Stimulated activated effector memory CD8-positive, alpha-beta T cell treated with anti-CD3 and anti-CD28 coated beads, Interleukin-12 subunit alpha, Interleukin-12 subunit beta, amount 100 ng/mL, for 72 hours (primary cell): ENCODE measurements at places on chromosomes 5 and 9.

DNA sequence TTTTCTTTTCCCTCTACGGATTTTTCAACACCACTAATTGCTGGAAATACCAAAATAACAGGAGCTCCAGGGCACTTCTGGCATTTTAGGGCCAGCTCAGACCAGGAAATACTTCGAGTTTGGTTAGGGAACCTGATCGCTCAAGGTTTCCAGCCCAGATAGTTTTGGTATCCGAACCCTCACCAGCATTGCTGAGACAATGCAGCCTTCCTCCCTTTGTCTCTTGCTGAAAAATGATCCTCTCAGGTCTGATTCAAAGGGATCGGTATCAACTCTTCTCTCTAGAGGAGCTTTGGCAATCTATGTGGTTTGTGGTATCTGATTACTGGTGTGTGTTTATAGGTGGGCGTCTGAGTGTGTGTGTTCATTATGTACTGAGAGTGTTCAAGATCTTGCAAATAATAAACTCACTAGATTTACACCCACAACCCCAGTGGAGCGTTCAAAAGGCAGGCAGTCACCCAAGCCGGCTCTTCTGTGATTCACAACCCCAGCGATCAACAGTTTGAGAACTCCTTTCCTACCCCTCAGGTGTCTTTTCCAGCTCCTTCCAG, 122.8 kb upstream of the EGFLAM start:
- DNase-seq = no peak

- no peak for DNase-seq
Observed at GRCh38 chr5:172775326-172776234, 4.6 kb upstream of the DUSP1 start.

GRCh38 chr5:132753135-132753987, 6.1 kb downstream of the CCNI2 start:
- no peak for DNase-seq

DNA sequence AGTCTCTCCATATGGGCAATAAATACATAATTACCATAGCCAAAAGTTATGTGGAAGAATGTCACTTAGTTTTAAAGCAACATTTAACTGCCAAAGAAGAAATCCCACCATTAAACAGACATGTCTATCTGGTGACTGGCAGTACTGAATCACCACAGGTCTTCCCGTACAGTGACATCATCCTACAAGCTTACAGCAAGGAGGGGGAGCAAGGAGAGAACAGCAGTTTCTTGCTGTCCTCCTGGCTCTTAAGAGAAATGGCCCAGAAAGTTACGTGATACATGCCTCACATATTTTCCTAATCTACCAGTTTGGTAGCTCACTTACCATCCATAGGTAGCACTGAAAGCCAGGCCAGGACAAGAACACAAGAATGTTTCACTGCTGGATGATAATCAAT, 671.0 kb downstream of the DMRTA1 start:
- no peak for DNase-seq

DNA sequence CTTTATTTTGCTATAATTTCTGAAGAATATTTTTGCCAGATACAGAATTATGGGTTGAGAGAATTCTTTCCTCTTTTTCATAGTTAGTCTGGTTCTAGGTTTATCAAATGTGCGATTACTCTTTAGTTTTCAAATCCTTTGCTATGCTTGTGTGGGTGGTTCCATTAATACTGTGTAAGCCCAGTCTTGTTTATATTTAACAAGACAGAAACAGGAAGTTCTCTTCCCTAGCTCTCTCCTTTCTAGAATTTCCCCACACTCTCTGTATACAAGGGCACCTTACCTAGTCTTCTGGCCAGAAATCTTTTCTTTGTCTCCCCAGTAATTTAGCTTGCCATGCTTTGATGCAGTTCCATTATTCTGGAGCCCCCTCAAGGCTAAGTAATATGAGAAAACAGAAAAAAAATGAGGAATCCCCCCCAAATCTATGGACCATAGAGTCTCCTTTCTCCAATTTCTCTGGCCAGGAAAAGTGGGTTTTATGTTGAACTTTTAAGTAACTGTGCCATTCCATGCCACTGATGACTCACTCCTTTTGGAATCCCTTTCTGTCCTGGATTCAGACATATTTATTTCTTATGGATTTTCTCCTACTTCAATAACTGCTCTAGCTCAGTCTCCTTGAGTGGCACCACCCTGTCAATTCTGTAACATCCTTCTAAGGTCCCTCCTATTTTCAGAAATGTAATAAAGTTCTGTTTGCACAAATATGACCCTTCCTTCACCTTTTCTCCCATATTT, 1714.1 kb downstream of the EFNA5 start:
- no peak for DNase-seq

GRCh38 chr5:122434205-122434970, 122.4 kb downstream of the SNCAIP start:
- DNase-seq = no peak

- no peak for DNase-seq
Observed at GRCh38 chr9:75894566-75894965, 4.1 kb downstream of the PCSK5 start.

- no peak for DNase-seq
Observed at GRCh38 chr9:120998111-120998510, 52.0 kb downstream of the C5 start.

DNA sequence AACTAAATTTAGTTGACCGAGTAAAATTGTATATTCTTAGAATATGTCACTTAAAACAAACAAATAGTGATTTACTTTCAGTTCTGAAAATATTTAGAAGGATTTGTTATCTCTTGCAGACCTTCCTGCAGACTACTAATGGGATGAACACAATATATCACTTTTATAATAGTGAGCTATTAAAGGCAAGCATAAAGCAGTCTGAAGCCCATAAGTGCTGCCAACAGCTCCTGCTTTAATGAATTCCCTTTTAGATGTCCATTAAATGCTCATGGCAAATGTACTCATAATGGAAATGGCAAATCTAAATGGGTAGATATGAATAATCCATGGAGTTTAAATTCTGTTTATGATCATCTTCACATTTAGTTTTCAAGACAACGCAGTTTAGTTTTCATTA, 170.2 kb downstream of the RANBP17 start:
- no peak for DNase-seq

- DNase-seq = no peak
Observed at GRCh38 chr5:37132646-37133045, 116.5 kb downstream of the CPLANE1 start.

DNA sequence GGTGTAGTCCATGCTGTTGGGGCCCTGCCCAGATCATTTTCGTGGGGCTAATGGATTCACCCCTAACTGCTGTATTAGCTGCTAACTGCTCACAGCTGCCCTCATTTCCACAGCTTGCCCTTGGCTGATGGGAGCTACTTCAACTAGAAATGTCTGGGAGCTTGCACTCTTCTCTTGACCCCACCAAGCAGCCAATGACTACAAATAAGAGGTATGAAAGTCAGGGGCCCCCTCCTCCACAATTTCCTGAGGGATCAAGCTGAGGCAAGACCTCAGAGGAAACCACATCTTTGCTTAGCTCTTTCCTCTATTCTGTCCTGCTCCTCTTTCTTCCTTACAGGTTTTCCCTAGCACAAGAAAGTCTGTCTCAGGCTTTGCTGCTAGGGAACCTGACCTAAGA, 397.5 kb downstream of the MLLT3 start:
- no peak for DNase-seq
